Naive thymus-derived CD4-positive, alpha-beta T cell (primary cell): ENCODE measurements at places on chromosomes 13 and 19.

GRCh38 chr13:107348471-107348870 is 780.5 kb upstream of the ARGLU1 start:
- no peak overlapping the region for H3K4me3 ChIP-seq
- DNase-seq: no peak
- H3K27ac ChIP-seq: no peak overlapping the region
- H3K27me3 ChIP-seq: no peaks in the 10 kb centered on the region
- no peaks in the 10 kb centered on the region for H3K4me1 ChIP-seq
- no peaks in the 10 kb centered on the region for H3K36me3 ChIP-seq

DNA sequence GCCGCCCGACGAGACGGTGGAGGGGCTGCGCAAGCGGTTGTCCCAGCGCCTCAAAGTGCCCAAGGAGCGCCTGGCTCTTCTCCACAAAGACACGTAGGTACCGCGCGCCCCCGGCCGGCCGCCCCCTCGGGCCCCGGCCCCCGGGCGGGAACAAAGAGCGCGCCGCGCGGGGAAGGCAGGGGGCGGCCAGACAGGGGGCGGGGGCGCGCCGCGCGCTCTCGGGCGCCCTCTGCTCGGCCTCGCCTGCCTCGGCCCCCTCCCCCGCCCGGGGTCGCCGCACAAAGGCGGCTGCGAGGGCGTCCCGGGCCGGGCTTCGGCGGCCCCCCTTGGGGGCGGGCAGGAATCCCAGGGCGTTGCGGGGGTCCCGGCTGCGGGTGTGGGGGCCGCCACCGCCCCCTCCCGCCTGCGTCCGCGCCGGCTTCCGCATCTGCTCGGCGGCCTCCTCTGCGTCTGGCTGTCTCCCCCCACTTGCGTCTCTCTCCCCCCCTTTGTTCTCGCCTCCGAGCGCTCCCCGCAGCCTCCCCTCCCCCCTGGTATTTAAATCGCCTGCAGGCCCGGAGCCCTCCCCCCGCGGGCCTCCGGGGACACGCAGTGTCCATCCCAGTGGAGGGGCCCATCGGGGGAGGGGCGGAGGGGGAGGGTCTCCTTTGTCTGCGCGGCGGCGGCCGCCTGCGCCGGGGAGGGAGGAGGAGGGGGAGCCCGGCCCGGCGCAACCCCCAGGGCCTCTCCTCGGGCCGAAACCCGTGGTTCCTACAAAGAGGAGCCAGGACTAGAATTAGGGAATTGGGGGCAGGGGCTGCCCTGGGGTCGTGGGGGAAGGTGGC is 2.3 kb downstream of the MIDN start:
- peak overlapping the region; percentile 63 for H3K4me3 ChIP-seq
- peak overlapping the region; percentile 93 for H3K27ac ChIP-seq
- peaks cover 30% of the 10 kb centered on the region for H3K4me1 ChIP-seq
- H3K27me3 ChIP-seq: no peaks in the 10 kb centered on the region
- DNase-seq: peak; percentile 74
- peaks cover 14% of the 10 kb centered on the region for H3K36me3 ChIP-seq

- H3K27me3 ChIP-seq: no peaks in the 10 kb centered on the region
- no peak overlapping the region for H3K4me3 ChIP-seq
- H3K4me1 ChIP-seq: no peaks in the 10 kb centered on the region
- H3K36me3 ChIP-seq: no peaks in the 10 kb centered on the region
- peak; percentile 76 for DNase-seq
Observed at GRCh38 chr19:2648528-2648937, 54.0 kb downstream of the GNG7 start.

- no peaks in the 10 kb centered on the region for H3K36me3 ChIP-seq
- no peaks in the 10 kb centered on the region for H3K4me1 ChIP-seq
- H3K27me3 ChIP-seq: no peaks in the 10 kb centered on the region
- H3K4me3 ChIP-seq: no peak overlapping the region
Observed at GRCh38 chr13:113777311-113778260, 18.6 kb downstream of the TMEM255B start.

DNA sequence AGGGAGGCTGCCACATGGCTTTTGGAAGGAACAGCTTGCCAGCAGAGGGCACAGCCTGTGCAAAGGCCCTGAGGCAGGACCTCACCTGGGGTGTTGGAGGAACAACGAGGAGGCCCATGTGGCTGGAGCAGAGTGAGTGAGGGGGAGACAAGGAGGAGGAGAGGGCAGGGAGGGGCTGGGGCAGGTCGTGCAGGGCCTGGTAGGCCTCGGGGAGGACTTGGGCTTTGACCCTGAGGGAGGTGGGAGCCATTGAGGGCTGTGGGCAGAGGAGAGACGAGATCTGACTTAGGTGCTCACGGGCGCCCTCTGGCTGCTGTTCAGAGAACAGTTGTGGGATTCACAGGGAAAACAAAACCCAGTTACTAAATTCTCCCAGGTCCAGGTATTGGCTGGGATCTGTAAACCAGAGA is 25.2 kb downstream of the ZNRF4 start:
- DNase-seq: peak; percentile 23
- no peaks in the 10 kb centered on the region for H3K4me1 ChIP-seq

GRCh38 chr13:101655435-101655834 is 203.0 kb downstream of the ITGBL1 start:
- no peaks in the 10 kb centered on the region for H3K36me3 ChIP-seq
- H3K4me1 ChIP-seq: no peaks in the 10 kb centered on the region
- H3K27me3 ChIP-seq: no peaks in the 10 kb centered on the region
- DNase-seq: no peak
- no peak overlapping the region for H3K4me3 ChIP-seq
- no peak overlapping the region for H3K27ac ChIP-seq

DNA sequence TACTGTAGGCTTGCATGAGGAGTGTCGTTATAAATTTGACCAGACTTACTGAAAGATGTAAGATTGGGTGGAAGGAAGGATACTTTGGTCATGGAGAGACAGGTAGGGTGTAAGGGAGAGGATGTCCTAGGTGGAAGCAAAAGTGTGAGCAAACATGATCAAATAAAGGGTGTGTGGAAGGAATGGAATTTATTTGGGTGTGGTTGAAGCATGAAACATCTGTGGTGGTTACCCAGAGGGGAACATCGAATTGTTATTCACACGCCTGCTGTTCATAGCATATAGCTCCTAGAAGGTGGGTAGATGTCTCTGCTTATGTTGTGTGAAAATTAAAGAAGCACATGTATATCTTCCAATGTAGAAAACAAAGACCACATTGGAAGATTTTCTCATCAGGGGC is 157.7 kb downstream of the ATP8A2 start:
- H3K4me3 ChIP-seq: no peak overlapping the region
- H3K27me3 ChIP-seq: no peaks in the 10 kb centered on the region
- no peaks in the 10 kb centered on the region for H3K4me1 ChIP-seq
- no peak overlapping the region for H3K27ac ChIP-seq
- no peak for DNase-seq

DNA sequence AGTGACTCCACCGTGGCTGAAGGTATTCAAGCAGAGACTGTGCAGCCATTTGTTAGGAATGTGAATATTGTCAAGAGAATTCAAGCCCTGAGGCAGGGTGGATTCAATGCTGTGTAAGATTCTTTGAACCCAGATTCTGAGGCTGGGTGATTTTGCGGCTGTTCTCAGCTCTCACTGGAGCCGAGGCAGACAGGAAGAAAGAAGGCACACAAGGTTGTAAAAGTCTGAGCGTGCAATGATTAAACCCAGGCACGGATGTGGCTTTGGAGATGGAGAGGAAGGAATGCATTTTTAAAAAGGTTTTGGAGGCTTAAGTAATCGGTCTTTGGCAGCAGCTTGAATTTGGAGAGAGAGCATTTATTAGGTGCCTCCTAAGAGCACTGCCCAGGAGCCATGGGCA is 187.9 kb downstream of the KATNAL1 start:
- no peak overlapping the region for H3K4me3 ChIP-seq
- no peaks in the 10 kb centered on the region for H3K27me3 ChIP-seq
- peaks cover 14% of the 10 kb centered on the region for H3K4me1 ChIP-seq
- no peaks in the 10 kb centered on the region for H3K36me3 ChIP-seq

DNA sequence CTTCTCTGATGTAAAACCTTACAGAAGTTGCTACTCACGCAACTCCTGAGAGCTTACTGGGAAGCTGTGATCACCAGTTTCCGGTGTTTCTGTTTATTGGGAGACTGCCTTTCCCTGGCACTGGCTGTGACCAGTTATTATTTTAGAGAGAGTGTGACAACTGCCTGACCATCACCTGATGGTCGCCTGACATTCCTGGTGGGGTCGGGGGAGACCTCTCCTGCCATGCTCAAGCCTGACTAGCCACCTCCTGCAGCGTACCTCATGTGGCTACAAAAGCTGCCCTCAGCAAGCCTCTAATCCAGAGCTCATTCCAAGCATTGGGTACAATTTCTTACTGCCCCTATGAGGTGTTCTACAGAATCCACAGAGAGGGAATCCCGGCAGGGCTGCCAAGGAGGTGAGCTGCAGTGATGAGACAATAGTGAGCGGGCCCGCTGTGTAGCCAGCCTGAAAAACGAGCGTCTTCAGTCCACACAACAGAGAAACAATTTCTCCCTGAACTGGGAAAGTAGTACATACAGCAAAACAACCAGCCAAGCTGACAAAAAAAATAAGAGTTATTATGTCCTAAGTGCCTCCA is 28.7 kb downstream of the GJA3 start:
- H3K4me3 ChIP-seq: no peak overlapping the region
- peaks cover 8% of the 10 kb centered on the region for H3K4me1 ChIP-seq
- no peak overlapping the region for H3K27ac ChIP-seq
- H3K36me3 ChIP-seq: no peaks in the 10 kb centered on the region
